DMS153 (cell line): ENCODE measurements at places on chromosomes 7 and 10.

- DNase-seq, result no peak
These were observed 225.2 kb upstream of the PRSS58 start for GRCh38 chr7:142482891-142483658.

DNA sequence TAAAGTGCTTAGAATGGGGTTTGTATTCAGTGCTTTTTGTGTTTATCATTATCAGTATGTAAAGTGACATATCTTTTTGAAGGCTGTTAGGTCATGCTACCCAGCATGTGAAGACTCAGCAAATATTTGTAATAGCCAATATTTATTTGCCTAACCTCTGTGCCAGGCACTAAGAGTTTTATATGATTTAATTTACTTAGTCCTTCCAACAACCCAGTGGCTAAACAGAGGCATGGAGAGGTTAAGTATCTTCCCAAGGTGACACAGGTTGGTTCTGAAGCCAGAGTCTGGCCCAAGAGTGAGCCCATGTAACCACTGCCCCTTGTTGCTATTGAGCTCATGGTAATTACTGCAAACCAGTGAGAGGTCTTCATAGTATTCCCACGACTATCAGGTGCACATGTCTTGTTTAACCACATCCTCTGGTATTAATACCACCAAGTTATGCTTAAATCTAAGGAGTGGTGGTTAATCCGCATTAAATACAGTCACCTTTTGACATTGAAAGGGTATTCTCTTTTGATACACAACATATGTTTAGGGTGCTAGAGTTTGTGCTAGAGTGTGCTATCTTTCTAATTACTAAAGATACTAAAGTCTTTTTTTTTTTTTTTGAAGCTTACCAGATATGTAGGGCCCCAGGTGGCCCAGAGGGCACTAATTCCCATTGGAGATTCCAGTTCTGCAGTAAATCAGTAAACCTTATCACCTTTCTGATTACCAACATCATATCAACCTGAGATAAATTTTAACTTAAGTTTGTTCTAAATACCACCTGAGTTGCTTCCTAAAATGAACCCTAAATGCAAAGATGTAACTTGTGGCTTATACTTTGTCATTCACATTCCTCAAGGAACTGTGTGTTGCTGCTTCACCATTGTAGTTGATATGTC lies 2.9 kb downstream of the ADD3 start:
- no peak for DNase-seq

- peak; percentile 97 for DNase-seq
These were observed 985 bp upstream of the ETV1 start for GRCh38 chr7:13990319-13990983.

DNA sequence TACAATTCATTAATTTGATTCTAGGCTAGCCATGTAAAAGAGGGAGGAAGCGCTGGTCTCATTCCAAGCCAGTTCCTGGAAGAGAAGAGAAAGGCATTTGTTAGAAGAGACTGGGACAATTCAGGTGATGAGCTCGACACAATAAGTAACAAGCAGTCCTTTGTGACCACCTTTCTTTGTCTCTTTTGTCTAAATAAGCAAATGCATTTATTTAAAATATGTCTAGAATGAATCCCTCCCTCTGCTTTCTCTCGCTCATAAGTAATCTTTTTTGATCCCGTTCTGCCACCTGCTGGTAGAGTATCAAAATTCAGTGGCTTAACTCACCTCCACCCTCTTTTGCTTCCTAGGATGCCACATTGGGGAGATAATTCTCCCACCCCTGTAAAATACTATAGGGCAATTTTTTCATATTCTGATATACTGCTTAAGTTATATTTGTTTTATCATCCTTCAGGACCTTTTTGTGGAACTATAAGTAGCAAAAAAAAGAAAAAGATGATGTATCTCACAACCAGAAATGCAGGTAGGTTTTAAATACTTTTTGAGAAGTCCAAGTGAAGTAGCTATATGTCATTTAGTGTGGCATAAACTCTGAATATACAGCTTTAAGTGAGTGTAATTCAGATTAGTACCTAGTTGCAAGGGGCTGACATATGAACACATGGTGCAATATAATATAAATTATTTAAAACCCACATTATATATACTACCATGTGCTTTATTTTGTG lies 91.5 kb downstream of the GSDME start:
- peak; percentile 35 for DNase-seq

DNA sequence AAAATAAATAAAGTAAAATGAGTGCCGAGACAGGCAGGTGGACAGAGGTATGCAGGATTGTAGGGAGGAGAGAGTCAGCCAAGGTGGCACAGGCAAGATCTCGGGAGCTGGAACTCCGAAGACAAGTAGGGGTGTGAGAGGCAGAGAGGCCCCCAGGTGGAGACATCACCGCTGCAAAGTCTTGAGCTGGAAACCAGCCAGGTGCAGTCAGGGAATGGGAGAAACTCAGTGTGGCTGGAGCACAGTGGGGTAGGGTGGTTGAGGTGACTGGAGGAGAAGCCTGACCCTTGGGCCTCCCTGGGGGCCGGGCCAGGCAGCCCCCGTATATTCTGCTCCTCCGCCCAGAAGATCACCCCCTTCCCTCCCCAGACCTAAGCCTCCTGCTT lies 4.2 kb downstream of the EPHB4 start:
- no peak for DNase-seq

GRCh38 chr10:73205890-73206289 lies 38.0 kb downstream of the FAM149B1 start:
- no peak for DNase-seq

GRCh38 chr10:75399461-75400162 lies 2.0 kb downstream of the ZNF503 start:
- peak; percentile 29 for DNase-seq

GRCh38 chr10:76697923-76698322 lies 939.7 kb downstream of the KCNMA1 start:
- DNase-seq, result no peak

DNA sequence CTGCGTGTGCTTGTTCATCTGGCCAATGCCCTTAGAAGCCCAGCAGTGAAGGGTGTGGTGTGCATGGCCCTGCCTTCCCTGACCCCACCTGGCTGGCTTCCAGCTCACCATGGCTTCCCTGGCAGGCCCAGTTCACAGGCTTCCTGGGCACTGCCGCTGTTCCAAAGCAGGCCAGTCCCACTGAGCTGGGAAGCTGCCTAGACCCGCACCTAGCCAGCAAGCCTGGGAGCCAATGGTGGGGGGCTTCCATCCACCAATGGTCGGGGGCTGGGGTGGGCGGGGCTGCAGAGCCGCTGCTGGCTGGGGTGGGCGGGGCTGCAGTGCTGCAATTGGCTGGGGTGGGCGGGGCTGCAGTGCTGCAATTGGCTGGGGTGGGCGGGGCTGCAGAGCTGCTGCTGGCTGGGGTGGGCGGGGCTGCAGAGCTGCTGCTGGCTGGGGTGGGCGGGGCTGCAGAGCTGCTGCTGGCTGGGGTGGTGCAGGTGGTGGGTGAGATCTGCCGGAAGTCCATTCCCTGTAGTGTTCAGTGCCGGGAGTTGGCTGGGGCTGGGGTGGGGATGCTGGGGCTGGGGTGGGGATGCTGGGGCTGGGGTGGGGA lies 12.4 kb downstream of the CALY start:
- peak; percentile 82 for DNase-seq

DNA sequence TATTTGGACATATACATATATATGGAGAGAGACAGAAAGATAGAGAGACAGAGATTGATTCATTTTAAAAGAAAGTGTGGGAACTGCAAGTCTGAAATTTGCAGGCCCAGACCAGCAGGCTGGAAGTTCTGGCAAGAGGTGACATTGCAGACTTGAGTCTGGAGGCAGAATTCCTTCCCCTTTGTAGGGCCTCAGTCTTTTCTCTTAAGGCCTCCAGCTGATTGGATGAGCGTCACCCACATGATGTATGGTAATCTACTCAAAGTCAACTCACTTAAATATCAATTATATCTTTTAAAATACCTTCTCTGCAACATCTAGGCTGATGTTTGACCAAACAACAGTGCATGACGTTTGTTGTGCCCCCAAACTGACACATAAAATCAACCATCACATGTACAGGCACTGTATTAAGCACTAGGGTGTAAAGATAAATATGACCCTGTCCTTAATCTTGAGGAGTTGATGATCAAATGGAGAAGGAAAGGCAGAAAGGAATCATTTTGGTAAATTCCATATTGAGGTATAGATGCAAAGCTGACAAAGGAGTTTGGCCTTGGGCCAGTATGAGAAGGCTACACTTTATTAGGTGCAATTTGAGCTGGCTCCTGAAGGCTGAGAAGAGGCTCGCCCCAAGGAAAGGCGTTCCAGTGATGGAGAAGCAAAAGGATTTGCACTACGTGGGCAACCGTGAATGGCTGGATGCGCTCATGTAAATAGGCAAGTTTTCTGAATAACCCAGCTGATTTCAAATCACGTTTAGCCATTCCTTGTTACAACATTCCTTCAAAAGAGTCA lies 52.6 kb downstream of the BPGM start:
- no peak for DNase-seq

DNA sequence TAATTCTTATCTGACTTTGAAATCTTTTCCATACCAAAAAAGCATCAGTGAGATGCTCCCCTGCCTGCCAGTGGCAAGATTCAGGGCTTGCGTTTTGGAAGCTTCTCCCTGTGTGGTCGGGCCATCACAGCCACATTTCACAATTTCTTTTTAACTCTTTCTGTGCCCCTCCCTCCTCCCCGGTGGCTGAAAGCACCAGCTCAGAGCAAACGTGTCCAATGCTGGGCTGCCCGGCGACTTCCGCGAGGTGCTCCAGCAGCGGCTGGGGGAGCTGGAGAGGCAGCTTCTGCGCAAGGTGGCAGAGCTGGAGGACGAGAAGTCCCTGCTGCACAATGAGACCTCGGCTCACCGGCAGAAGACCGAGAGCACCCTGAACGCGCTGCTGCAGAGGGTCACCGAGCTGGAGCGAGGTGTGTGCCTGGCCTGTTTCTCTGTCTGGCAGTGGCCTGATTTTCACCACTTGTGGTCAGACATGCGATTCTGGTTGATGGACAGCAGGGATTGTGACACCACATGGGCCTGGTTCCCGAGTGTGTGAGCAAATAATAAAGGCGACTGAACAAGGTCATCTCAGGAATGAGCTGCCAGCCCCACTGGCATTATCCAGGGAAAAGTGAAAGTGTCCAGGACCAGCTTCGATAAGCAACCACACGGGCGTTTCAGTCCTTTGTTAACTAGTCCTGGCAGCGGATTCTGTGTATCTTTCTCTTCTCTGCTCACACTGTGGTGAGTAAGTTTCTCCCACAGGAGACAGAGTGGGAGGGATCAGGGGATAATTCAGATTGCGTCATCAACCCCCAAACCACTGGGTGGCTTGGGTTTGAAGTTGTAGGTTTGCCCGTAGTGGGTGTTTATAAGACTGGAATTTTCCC lies 2.6 kb downstream of the NPTX2 start:
- DNase-seq, result no peak

DNA sequence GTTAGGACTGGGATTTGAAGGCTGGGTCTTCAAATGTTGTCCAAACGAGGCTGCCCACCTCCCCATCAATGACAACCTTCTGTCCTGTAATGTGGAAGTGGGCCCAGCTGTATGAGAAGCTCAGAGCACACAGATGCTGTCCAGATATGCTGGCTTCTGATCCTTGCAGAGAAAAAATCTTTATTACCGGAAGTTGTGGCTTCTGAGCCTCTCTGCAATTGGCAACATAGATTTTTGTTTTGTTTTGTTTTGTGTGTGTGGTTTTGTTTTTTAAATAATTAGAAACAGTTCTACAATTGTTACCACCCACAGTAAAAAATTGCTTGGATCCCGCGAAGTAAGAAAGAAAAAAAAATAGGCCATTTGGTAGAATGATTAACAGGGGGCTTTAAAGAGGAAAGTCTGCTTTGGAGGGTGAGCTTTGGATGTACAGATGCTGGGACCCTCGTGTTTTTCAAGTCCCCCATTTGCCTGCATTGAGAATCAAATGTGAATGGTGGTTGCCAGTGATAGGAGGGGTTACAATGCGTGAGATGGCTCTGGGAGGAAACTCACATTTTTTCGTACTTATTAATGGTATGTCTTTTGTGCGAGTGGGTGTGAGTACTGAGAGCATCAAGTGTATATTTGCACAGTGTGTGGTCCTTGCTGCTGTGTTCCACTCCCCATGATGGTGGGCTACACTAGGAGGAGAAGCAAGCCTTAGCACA lies 153.2 kb downstream of the TCF7L2 start:
- DNase-seq, result no peak

- no peak for DNase-seq
These were observed 16.4 kb downstream of the SH3PXD2A start for GRCh38 chr10:103838862-103839518.

DNA sequence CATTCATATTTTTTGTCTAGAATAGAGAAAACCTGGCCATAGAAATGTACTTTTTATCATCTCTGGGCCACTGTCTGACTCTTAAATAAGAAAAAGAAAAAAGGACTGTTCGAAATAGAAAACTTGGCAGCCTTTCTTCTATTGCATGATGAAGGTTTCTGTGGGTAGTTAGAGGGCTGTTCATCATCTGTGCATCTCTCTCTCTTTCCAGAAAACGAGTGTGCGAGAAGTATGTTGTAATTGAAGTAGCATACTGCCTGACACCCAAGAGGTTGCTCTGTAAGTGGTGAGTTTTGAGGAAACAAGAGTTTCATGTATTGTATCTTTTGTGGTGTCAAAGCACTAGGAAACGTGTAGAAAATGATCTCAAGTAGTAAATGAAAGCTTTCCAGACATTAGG lies 343.2 kb upstream of the TMEM229A start:
- no peak for DNase-seq

- DNase-seq, result no peak
These were observed 219.6 kb downstream of the ADARB2 start for GRCh38 chr10:1517684-1518083.

DNA sequence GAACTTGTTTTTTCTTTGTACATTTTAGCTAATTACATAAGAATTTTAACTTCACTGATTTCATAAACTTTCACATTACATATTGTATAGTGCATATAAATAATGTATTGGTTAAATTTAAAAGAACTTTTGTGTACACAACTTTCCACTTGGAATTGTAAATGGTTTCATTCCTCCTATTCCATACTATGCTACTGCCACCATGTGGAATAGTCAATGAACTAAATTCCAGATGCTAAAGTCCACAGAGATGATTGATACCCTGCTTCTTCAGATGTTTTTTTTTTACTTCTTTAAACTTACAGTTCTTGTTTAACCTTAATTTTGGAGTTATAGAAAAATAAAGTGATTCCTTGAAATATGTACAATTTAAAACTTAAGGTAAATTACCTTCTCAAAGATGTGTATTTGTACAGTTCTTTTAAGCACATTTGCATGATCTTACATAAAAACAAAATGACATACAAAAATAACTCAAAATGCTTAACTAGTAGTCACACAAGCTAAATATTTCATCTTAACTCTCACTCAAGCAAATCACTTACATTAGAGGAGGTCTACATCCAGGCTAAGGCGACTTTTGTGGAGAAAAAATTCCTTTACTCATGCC lies 247.6 kb upstream of the HGF start:
- DNase-seq, result no peak
